NCI-H187 (cell line): ENCODE measurements at places on chromosomes 13 and 19.
A peak's percentile ranks its signal among the peaks of the same experiment; 100 is the strongest.

DNA sequence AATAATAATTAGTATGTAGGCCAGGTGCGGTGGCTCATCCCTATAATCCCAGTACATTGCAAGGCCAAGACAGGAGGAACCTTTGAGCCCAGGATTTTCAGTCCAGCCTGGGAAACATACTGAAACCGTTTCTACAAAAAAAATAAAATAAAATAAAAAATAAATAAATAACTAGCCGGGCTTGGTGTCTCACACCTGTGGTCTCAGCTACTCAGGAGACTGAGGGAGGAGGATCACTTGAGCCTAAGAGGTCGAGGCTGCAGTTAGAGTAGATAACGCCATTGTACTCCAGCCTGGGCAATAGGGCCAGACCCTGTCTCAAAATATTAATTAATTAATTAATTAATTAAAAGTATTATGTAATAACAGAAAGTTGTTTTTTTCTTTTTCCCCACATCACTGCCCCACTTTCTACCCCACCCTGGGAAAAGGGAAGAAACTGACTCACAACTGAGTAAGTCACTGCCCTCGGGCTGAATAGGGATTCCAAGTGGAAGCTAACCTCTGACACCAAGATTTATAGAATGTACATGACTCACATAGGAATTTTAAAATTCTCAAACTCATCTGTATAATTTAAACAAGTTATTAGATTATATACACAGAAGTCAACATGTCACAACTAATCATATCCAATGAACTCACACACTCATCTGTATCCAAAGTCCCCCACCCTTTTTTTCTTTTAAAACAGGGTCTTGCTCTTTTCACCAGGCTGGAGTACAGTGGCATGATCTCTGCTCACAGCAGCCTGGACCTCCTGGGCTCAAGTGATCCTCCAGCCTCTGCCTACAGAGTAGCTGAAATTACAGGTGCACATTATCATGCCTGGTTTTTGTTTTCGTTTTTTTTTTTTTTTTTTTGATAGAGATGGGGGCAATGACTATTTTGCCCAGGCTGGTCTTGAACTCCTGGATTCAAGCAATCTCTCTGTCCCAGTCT is 12.5 kb downstream of the ZNF611 start:
- no peak for DNase-seq

GRCh38 chr19:12778017-12778904 is 2.9 kb upstream of the HOOK2 start:
- peak; percentile 14 for DNase-seq

DNA sequence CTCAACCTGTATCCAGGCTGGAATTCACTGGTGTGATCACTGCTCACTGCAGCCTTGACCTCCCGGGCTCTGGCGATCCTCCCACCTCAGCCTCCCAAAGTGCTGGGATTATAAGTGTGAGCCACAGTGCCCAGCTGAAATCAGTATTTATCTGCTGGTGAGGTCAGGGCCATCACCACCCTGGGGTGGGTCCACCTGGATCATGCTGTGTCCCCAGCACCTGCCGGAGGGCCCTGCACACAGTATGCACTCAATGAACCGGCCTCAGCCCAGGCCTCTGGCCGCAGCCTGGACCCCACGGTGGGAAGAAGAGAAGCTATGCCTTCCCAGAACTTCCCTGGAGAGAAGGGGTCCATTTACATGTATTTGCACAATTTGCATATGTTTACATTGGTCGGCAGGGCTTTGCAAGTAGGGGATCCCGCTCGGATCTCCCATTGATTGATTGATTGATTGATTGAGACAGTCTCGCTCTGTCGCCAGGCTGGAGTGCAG is 2.6 kb upstream of the SLC5A5 start:
- DNase-seq: no peak

DNA sequence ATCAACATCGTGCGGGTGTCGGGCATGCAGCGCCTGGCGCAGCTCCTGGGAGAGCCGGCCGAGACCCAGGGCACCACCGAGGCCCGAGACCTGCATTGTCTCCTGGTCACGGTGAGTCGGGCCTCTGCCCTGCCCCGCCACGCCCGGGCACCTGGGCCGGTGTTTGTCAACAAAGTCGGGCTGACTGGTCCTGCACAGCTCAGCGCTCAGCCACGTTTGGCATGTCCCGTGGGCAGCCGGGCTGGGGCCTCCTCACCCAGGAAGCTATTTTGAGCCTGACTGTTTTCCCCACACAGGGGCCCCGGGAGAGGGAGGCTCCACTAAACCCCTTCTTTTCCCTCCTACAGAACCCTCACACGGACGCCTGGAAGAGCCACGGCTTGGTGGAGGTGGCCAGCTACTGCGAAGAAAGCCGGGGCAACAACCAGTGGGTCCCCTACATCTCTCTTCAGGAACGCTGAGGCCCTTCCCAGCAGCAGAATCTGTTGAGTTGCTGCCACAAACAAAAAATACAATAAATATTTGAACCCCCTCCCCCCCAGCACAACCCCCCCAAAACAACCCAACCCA is 1.3 kb downstream of the GADD45B start:
- no peak for DNase-seq

DNA sequence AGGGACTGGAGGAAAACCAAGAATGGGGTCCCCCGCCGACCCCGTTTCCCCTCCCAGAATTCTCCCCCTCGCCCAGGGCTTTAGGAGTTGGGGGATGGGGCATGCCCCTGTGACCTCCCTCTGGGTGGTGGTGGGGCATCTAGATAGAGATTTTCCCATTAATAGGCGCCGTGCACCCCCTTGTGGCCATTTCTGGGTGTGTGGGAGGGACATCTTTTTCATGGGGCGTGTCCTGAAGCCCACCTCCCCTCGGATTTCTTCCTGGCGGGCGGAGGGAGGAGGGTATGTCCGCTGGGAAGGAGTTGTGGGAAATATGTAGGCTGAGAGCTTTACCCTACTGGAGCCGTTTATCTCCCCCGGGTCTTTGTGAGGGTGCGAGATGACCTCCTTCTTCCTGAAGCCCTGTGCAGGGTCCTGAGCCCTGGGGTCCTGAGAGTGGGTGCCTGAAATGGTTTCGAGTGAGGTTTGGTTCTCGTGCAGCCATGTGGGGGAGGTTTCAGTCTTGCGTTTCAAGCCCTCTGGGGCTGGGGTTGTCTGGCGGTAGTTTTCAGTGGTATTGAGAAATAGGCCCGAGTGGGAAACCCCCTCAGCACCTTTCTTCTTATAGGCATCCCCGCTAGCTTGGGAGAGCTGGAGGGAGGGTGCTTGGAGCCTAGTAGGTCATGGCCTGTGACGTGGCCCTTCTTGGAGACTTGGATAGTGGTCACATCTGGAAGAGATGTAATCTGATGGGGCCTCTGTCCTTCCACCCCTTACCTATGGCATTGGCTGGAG is 1.0 kb downstream of the PRMT1 start:
- peak; percentile 24 for DNase-seq

DNA sequence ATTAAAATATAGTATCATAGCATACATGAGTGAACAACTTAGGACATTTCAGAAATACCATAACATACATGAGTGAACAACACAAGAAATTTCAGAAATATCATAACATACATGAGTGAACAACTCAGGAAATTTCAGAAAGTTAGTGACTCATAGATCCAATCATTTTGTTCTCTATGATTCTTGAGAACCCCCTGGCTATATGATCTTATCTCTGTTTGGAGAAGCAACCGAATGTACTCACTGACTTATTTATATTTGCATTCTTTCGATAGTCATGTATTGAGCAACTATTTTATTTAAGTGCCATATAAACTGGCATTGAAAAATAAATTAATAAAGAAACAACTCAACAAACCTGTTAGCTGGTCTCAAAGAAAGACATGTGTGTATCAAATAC is 251.1 kb downstream of the EFNB2 start:
- DNase-seq: no peak

DNA sequence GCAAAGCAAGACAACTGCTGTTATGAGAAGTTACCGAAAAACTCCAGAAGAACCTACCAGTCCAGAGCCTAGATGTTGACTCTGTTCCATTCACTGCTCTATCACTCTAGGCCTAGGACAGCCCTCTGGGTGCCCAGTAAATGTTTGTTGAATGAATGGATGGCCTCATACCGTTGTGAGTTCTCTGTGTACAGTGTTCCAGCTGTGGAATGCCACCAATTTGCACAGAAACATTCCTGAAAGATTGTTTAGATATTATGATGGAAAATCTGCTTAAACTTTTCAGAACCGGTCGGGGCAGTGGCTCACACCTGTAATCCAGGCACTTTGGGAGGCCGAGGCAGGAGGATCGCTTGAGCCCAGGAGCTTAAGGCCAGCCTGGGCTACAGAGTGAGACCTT is 1.3 kb upstream of the FBL start:
- DNase-seq: no peak

GRCh38 chr19:10977742-10978092 is 16.9 kb downstream of the SMARCA4 start:
- DNase-seq: no peak

DNA sequence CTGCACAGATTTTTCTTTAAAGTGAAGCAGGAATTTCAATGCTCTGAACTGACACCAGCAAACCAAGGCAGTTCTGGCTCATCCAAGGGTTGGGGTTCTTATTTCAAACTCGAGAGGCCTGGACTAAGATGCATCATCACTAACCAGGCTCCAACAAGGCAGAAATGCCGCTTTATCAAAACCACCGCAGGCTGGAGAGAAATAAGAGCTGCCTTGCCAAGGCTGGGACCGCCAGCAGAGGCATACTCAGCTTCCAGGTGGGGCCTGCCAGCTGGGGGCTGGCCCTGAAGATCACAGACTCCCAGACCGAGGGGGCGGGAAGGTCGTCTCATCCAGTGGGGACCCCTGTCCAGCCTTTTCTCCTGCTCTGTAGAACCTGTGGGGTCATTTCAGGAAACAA is 37.4 kb upstream of the GAS6 start:
- no peak for DNase-seq

DNA sequence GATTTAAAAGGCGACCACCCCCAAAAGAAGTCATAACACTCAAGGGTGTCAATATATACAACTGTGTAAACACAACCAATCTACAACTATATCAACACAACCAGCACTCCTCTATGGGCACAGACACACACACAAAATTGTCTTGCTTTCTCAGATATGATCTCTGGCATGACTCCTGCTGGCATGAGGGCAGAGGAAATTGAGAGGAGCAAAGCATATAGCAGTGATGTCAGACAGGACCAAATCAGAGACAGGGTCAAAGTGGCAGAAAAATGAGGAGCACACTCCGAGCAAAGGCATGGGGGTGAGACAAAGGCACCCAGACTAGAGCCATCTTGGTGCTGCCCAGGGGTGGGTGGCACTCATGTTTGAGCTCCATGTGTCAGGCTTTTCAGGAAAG is 9.6 kb downstream of the IRGQ start:
- DNase-seq: no peak

GRCh38 chr13:104962411-104962810 is 1573.1 kb downstream of the EFNB2 start:
- no peak for DNase-seq

- DNase-seq: no peak
These were observed 48.0 kb downstream of the GGACT start for GRCh38 chr13:100540621-100541020.

- DNase-seq: no peak
These were observed 2.7 kb downstream of the MEIS3 start for GRCh38 chr19:47416643-47416985.

DNA sequence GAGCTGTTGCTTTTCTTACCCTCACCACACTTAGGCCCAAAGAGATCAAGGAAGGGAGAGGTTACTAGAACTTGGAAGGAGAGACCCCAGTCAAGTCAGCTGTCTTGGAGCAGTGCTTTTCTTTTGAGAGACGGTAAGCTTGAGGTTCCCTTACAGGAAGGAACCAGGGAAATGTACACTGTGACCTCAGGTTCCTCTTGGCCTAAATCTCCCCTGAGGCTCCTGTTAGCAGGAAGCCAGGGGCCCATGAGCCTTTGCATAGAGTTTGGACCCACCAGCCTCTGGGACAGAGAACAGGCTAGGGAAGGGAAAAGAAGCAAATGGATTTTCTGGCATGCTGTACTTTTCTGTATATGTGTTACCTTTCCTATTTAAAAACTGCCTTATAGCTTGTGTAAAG is 5.9 kb upstream of the GPR18 start:
- no peak for DNase-seq

- no peak for DNase-seq
These were observed 447.4 kb downstream of the COG6 start for GRCh38 chr13:40102854-40103253.

DNA sequence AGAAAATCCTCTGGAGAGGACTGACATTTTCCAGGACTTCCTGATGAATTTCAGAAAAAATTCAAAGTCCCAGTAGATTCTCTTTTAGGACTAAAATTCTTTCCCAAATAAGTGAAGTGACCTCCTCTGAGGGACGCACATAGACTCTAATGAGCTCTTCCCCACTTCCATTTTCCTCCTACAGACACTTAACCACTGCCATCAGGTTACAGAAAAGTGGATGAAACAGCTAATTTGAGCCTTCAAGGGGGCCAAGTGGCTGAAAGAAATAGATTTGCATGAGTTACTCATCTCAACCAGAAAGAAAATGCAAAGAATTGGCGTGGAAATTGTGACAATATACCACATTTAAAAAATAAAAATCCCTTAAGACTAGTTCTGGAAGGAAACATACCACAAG is 185.3 kb upstream of the EDNRB start:
- DNase-seq: no peak
